ENCODE measurements at places on chromosomes 5 and 9.

DNA sequence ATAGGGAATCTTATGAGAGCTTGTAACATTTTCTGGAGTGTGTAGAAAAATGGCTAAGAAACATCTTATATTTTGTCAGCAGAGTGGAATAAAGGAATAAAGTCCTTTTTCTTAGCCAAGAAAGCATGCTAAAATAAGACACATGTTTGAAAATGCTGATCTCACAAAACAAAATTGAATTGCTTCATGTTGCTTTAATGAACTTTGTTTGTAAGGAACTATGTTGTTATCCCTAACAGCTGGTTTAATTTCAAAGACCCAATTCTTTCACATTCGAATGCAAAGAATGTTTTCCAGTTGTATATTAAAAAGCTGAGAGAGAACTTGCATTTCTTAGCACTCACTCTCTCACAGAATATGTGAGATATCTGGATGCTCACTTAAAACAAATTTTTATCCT, 107.6 kb downstream of the MUSK start:
- DNase-seq, result no peak

DNA sequence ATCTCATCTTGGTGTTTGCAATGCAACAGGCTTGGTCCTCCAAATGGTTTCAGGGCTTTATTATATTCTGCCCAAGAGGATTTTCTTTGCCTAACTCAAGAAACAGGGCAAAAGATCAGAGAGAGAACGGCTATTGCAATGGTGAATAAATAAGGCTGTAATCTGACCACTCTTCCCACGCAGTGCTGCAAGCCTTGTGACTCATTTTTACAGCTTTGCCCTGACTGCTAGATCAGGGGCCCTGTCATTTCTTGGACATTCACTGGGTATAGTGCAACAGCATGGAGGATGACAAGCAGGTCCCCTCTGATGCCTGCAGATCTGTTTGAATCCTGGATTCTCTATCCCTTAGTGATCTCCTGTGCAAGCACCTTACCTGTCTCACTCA, 459.1 kb downstream of the EBF1 start:
- DNase-seq, result no peak

DNA sequence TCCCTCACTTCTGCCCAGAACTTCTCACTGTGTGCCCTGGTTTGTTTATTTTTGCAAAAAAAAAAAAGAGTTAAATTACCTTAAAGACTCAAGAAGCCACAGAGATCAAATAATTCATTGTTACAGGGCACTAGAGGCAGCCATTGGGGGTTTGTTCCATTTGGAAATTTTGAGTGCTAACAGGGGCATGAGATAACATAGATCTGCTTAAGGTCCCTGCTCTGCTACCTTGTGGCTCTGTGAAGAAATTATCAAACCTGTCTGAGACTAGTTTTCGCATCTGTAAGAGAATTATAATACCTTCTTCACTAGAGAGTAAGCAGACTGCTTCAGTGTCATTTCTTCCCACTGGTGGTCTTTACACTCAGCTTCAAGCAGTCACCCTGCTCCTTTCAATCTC, 394 bp downstream of the TLR4 start:
- DNase-seq, result no peak

- no peak for DNase-seq
Measured at GRCh38 chr5:159104051-159104651, 4.4 kb upstream of the EBF1 start.

GRCh38 chr5:133506181-133506580, 106.2 kb downstream of the FSTL4 start:
- peak; percentile 40 for DNase-seq

DNA sequence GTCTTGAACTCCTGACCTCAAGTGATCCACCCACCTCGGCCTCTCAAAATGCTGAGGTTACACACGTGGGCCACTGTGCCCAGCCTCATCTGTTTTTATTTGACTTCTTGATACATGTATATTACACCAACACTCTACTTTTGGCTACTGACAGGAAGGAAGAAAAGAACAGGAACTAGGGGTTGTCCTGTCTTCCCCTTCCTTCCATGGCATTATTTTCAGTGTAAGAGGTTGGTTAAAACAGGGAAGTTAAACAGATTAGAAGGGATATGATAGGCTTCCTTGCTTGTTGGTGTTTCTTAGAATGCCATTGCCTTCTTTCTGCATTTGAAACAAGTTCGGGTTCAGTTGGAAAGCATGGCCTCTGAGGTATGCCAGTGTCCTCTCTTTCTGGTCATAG, 312.8 kb downstream of the NDUFS4 start:
- DNase-seq, result no peak

- no peak for DNase-seq
Measured at GRCh38 chr9:137685741-137686420, 67.1 kb downstream of the EHMT1 start.
